ENCODE measurements at places on chromosomes 7 and 10. TPM values are rescaled to one million over a fixed set of nuclear protein-coding genes. Genes with fewer than 3 reads are reported as not detected.

CHN2 gene
- 7.6 TPM for total RNA-seq

BLNK gene
- total RNA-seq: 2.2 TPM

ABCA13 gene
- total RNA-seq: 0.72 TPM

PVRIG gene
- not detected for total RNA-seq

PNLIPRP3 gene
- not detected for total RNA-seq

PALD1 gene
- 19.8 TPM for total RNA-seq

GNG11 gene
- 31.6 TPM for total RNA-seq

ANLN gene
- total RNA-seq: 26.5 TPM

TLX1 gene
- total RNA-seq: 1.3 TPM

TLL2 gene
- total RNA-seq: 6.5 TPM

FFAR4 gene
- not detected for total RNA-seq

LIPM gene
- total RNA-seq: not detected

NRP1 gene
- 172 TPM for total RNA-seq

CHRM2 gene
- 1.0 TPM for total RNA-seq

ADGRA1 gene
- 3.3 TPM for total RNA-seq

FLNC gene
- total RNA-seq: 1,540 TPM

Data from tongue (tissue), 3 donors.